ENCODE measurements at places on chromosomes 3 and 15.

GRCh38 chr15:34942363-34942762 is 27.2 kb downstream of the AQR start:
- no peak for DNase-seq

GRCh38 chr3:127964053-127964452 is 49.0 kb downstream of the KBTBD12 start:
- DNase-seq, result no peak

- no peak for DNase-seq
Observed at GRCh38 chr3:120931593-120931992, 23.6 kb downstream of the STXBP5L start.

- DNase-seq, result no peak
Observed at GRCh38 chr3:69179740-69180372, 57.5 kb upstream of the LMOD3 start.

Data from T-helper 1 cell (primary cell).